ENCODE measurements at places on chromosomes 13 and 19.
A peak's percentile ranks its signal among the peaks of the same experiment; 100 is the strongest.

DNA sequence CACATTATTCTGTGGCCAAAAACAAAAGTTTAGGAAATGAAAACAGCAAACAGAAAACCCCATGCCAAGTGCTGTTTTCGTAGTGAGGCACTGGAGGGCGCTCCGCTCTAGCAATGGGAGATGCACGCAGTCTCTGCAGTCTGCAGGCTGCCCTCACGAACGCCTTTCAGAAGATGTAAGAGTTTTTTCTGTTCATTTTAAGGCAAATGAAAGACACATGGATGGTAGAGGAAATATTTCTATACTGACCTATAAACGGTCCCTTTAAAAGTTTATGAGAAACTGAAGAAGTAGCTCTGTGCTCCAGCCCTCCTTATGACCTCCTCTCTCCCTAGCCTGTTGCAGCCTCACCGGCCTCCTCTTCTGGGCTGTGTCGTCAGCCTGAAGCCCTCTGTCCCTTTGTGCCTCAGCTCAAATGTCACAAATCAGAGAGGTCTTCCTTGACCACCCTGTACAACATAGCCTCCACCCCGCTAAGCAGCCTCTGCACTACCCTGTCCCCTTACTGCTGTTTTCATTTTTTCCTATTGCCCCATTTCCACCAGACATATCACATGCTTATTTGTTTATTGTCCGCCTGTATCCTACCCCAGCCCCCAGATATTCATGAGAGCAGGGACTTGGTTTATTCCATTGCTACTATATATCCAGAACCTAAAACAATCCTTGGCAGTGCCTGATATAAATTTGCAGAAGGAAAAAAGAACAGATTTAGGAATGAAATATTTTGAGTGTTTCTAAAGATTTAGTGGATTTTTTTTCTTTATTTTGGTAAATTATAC, 116.4 kb downstream of the TM9SF2 start:
- ATAC-seq = no peak

- no peak for ATAC-seq
These were observed 37.3 kb downstream of the SOX1 start for GRCh38 chr13:112103961-112104880.

DNA sequence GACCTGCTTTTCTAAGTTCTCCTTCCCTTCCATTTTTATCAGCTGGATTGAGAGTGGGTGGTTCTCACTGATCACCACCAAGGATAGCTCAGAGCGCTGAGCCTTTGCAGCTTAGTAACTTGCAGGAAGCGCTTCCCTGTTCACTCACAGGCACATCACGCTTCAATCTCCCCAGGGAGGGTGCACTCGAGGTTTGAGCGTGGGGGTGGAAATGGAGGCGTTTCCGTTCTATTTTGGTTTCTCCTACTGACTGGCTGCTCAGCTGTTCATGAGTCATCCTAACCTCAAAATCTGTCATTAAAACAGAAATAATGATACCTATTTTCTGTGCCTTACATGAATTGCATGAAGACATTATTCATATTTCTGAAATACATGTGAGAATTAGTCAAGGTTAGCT, 292.1 kb downstream of the SPRY2 start:
- ATAC-seq = peak; percentile 89

DNA sequence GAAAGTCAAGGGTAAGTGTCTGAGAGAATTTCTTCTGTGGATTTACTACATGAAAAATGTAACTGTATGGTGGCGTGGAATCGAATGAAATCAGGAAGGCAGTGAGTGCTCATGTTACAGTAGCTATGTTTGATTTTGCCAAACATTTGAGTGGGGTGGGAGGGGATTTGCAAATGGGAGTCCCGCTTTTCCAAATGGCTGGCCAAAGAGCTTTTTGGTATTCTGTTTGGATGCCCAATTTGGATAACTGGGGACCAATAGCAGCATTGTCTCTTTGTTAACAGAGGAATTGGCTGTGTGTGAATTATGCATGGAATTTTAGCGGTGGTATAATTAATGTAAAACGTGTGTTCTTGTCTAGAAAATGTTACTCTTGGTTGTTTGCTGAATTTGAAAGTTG, 17.8 kb downstream of the HNRNPM start:
- no peak for ATAC-seq

DNA sequence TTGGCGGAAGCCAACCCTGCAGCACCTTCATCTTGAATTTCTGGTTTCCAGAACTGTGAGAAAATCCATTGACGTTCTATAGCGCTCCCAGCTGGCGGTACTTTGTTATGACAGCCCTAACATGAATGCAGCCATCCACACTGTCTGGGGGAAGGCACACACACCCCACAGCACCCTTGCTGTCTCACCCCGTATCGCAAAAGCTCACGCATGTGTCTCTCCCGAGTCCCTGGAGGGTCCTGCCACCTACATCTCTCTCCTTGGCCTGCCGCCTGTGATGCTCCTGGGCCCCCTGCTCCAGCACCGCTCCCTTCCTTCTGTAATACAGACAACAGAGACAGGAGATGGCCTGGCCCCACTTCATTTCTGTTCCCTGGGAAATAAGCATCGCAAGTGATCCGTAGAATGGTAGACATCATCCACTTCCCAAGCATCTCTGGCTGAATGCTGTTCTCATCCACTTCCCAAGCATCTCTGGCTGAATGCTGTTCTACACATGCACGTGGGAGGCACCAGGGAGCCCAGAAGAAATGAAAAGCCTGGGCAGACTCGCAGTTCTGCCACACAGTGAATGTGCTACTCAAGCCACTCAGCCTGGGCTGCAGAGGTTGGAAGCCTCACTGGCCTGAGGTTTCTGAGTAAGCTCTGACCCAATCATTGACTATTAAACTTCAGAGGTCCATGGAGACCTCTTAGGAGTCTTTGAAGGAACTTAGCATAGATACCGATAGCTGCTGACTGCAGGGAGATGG, 29.6 kb downstream of the EPN1 start:
- ATAC-seq = no peak

- no peak for ATAC-seq
These were observed 16.1 kb upstream of the SLC46A3 start for GRCh38 chr13:28734906-28735305.

DNA sequence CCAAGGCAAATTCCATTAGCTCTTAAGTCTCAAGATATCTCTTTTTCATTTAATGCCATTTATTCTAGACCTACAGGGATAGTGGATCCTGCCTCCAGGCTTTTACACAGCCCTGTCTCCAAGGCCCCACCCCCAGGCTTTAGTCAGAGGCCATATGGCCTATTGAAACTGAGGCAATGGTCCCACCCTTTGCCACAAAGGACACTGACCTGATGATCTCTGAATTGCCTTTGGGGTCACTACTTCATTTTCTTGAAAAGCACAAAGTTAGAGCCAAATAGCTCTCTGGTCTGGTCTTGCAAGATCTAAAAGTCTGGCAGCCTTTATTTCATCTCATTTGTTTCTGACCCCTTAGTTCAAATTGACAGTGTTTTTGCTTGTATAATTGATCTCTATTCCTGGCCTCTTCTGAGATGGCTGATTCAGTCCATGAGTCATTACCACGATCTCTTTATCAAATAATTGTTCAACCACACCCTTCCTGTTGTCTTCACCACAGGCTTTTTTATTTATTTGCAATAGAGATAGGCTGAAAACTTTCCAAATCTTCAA, 209.8 kb downstream of the FGF14 start:
- ATAC-seq = no peak

Data from activated T-helper 17 cell treated with anti-CD3 and anti-CD28 coated beads, Interleukin-2, amount 50 U/mL, for 72 hours (primary cell).